ENCODE measurements at places on chromosomes 6 and 20.

DNA sequence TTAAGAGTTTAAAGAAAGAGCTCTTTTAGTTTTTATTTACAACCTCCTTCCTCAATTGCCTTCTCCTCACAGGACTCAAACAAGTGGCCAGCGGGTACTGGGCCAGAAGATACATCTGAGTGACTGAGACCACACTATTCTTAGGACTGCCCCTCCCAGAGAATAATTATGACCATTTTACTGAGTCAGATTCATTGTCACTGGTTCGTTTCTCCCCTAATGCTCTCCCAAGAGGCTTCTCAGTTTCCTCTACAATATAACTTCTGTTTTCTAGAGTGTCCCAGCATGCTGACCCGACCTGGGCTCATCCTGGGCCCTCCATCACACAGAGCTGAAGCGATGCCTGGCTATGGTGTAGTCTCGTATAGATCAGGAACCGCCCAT is 279.9 kb downstream of the CD83 start:
- DNase-seq = no peak

GRCh38 chr6:5457983-5458683 is 196.8 kb downstream of the FARS2 start:
- peak; percentile 36 for DNase-seq

GRCh38 chr20:32993496-32994050 is 10.7 kb downstream of the SUN5 start:
- DNase-seq = no peak

DNA sequence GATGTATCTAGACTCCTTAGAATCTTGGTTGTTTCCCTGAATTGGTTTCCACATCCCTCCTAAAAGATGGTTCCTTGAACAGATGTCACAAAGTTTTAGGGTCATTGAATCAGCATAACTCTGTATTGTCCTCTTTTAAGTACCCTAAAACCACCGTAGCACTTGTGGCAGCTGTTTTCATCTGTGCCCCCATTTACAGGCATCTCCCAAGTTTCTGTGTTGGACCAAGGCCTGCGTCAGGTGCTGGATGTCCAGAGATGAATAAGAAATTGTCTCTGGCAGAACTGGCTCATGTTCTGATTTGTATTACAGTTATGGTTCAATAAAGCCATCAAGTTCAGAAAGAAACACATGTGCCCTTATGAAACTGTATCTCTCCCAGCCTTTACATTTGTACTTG is 48.3 kb downstream of the CTNNBL1 start:
- no peak for DNase-seq

DNA sequence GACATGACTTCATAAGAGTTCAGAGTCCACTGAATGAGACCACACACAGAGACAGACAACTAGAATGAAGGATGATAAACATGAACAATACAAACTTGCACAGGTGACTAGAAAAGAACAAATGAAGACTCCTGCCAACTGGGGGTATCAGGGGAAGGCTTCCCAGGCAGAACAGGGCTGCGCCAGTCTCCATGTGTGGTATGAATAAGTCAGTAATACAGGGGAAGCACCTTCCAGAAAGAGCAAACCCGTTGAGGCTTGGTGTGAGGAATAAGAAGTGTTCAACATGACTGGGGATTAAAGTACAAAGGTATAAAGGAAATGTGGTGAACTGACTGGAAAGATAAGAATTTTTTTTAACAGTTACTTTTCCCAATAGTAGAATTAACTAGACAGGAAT is 3.7 kb upstream of the SLC17A2 start:
- no peak for DNase-seq

GRCh38 chr6:16007146-16007545 is 121.7 kb upstream of the MYLIP start:
- no peak for DNase-seq

DNA sequence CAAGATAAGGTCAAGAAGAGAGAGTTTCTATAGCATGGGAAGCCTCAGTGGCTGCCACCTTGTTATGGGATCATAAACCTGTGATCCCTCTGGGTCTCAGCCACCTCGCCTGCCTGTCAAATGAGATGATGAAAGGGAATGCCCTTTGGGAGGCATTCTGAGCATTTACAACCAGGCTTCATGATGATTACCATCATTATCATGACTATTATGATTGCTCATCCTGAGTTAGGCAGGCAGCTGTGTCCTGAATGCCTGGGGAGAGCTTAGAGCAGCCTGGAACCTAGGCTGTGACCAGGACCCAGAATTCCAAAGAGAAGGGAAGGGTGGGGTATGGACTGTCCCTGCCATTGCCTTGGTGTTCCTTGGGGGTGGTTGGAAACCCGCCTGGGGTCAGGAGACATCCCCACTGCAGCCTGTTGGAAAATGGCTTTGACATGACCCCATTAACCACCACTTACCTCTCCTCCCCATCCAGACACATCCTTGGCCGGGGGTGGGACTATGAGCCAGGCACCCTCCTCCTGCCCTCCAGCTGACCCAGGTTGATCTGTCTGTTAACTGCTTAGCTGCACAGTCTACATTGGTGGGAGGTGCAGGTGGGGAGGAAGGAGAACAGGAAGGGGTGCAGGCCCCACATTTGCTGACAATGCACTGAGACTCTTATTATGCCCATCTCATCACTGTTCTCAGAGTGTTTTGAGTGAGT is 51.9 kb downstream of the LRFN2 start:
- DNase-seq = no peak

GRCh38 chr20:20553541-20553940 is 158.9 kb downstream of the RALGAPA2 start:
- DNase-seq = no peak

DNA sequence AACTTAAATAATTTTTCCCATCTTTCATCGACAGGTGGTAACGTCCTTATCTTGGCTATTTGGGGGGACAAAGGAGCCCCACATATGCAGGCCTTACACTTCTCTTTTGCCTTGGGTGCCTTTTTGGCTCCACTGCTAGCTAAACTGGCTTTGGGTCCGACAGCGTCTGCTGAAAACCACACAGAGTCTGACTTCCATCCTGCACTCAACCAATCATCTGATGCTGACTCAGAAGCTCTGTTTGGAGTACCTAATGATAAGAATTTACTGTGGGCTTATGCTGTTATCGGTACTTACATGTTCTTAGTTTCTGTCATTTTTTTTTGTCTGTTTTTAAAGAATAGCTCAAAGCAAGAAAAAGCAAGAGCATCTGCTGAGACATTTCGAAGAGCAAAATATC is 178.5 kb downstream of the SLC16A10 start:
- DNase-seq = no peak

GRCh38 chr20:35001596-35002362 is 46.1 kb downstream of the MYH7B start:
- no peak for DNase-seq

DNA sequence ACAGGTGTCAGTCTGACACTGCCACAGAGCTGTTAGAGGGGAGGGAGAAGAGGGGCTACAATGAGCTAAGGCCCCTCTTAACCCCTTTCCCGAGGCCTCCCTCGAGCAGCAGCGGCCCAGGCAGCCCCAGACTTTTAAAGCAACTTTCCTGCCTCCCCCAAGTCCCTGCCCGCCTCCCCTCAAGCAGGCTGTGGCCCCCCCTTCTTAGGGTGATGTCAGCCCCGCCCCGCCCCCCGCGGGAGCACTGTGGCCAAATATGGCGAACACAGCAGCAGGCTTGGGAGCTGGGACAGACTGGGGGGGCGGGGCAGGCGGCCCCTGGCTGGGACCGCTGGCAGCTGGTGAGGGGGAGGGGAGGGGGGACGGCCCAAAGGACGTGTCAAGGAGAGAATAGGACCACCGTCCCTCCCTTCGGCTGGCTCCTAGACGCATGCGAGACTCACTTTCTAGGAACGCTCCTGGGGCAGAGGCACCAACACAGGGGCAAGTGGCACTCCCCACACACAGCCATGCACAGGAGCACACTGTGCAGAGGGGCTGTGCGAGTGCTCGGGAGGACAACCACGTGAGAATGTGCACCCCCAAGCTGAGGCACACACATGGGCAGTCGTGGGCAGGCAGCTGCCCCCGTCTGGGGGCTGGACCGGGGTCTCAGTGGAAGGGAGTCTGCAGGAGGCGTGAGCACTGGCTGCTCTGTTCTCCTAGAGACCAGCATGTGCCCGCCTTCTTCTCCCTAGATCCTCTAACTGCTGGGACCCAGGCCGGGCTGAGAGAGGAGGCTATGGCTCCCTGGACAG is 6.7 kb downstream of the TEAD3 start:
- DNase-seq = no peak

- DNase-seq = no peak
These were observed 22.6 kb downstream of the NEDD9 start for GRCh38 chr6:11209906-11210305.

GRCh38 chr6:74741646-74742045 is 464.2 kb downstream of the COL12A1 start:
- DNase-seq = no peak

GRCh38 chr6:26454631-26455030 is 3.1 kb upstream of the BTN2A1 start:
- no peak for DNase-seq

DNA sequence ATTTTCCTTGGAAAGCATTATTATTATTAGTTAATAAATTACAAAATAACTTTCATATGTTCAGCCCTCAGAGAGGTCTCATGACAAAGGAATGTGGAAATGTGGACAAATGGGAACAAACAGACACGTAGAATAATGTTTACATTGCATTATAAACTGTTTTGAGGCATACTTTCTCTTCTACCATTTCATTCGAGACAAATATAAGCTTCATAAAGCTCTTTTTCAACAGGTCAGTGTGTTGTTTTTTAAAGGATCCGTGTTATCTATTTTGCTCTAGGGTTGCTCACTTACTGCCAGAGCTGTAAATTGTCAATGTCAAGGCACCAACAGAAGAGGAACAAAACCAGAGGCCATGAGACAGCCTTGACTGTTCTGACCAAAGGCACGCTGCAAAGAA is 256.8 kb downstream of the PHACTR1 start:
- DNase-seq = no peak

- no peak for DNase-seq
These were observed 12.5 kb downstream of the PLCB1 start for GRCh38 chr20:8144282-8145245.

DNA sequence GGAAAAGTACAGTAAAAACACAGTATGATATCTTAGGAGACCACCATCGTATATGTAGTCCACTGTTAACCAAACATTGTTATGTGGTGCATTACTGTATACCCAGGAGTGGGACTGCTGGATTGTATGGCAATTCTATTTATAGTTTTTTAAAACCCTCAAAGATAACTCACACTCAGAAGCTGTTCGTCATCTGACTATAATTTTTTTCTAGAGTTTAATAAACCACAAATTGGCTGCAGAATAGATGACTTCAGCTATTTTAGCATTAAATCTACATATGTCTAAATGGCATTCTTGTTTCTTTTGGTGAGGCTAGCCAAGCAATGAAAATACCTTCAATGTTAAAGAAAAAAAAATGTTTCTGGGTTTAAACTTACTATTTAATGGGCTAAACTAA is 134.2 kb upstream of the BMP5 start:
- no peak for DNase-seq

DNA sequence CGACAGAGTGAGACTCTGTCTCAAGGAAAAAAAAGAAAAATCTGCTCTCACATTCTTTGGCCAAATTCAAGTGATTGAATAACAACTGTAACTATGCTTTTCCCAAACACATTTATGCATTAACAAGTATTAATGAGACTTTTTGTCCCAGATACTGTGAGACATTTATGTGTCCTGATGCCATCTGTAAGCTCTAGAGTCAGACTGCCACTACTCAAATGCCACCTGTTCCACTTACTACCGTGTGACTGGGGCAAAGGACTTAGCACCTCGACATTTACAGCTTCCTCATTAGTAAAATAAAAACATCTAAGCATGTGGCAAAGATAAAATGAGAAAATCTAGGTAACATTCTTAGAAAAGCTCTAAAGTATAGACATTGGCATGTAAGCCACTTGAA is 178.1 kb upstream of the MARCKS start:
- DNase-seq = no peak

- DNase-seq = no peak
These were observed 29.9 kb downstream of the ARID1B start for GRCh38 chr6:156807028-156807427.

DNA sequence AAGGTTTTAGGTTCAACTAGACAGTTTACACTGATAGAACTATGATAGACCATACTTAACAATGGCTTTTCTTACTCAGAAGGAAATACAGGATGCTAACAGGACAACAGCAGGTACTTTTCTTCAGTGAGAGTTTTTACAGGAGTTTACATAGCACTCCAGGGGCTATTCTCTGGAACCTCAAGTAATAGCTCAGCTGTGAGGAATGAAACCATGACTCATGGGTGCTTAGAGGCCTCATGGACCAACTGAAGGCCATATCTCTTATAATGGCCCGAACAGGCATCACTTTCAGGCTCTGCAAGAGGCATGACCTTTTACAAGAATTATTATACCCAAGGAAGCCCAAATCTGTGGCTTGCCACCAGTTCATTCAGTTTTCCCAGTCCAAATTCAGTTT is 31.8 kb downstream of the TREML1 start:
- DNase-seq = no peak

GRCh38 chr6:169779092-169779815 is 27.8 kb downstream of the ERMARD start:
- no peak for DNase-seq

- DNase-seq = no peak
These were observed 253.0 kb downstream of the TBC1D7 start for GRCh38 chr6:13075141-13075845.

GRCh38 chr6:22413681-22414311 is 117.0 kb upstream of the PRL start:
- no peak for DNase-seq

DNA sequence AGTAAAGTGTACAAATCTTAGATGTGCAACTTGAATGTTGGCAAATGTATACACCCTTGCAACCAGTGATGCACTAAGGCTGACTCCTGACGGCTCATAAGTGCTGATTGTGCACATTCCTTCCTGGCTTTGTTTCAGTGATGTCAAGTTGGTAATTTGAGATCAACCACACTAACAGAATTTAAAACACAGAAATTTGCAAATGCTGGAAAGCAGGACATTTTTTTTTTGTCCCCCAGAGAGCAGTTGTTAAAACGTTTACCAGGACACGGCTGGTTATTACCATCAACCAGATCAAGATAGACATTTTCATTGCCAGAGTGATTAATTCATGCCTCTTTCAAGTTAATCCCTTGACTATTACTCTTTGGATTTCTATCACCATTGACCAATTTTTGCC is 735.6 kb downstream of the RFPL4B start:
- DNase-seq = no peak

DNA sequence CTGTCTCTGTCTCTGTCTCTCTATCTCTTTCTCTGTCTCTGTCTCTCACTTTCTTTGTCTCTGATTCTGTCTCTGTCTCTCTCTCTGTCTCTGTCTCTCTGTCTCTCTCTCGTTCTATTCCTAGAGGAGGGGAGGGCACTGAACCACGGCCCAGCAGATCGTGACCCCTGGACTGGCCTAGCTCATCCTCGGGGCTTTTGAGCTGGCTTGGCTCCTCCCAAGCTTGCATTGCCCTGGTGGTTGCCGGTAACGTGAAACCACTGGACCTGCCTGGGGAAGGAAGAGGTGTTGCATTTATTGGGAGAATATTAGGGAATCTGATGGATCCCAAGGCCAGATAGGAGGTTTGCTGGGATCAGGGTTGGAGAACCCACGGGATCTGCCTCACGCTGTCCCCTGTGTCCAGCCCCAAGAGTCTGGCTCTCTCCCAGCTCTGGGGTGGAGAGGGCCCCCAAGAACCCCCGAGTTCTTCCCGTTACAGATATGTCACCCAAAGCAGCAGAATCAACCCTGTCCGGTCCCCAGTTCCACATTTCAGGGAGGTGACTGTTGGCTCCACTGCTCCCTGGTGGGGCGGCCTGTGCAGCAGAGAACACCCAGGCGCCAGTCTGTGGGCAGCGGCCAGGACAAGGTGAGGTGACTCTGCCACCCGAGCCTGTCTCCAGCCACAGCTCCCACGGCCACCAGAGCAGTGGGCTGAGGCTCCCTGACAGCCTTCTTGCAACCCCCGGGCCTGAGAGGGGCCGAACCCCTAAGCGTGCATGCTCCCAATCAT is 228.3 kb downstream of the TTLL2 start:
- DNase-seq = no peak

Data from epithelial cell of prostate (primary cell).